ENCODE measurements at places on chromosomes 1 and 21. TPM values are rescaled to one million over a fixed set of nuclear protein-coding genes. Genes with fewer than 3 reads are reported as not detected.

Gene KRTAP12-2
- total RNA-seq = not detected

Gene SERTAD4
- total RNA-seq = 4.8 TPM

Gene HTR6
- not detected for total RNA-seq

Gene SPOCD1
- total RNA-seq = 40.3 TPM

- no peak for DNase-seq
These were observed 12.1 kb upstream of the DEGS1 start for GRCh38 chr1:224170748-224171478.

GRCh38 chr1:2027961-2028583, 8.9 kb downstream of the GABRD start:
- no peak for DNase-seq

GRCh38 chr1:241842565-241842964, 5.4 kb upstream of the EXO1 start:
- DNase-seq = no peak

GRCh38 chr1:89545264-89546038, 20.8 kb downstream of the LRRC8B start:
- DNase-seq = no peak

- no peak for DNase-seq
These were observed at the start of gene TACSTD2 for GRCh38 chr1:58576727-58577653. TACSTD2 (minus strand) TSS chr1:58577252; CDS start chr1:58577156, 96 bp downstream.
